ENCODE measurements at places on chromosomes 2 and 18.

GRCh38 chr2:83162421-83162820 is 1296.7 kb downstream of the SUCLG1 start:
- no peak for DNase-seq

- DNase-seq, result no peak
These were observed 67.7 kb downstream of the ABI2 start for GRCh38 chr2:203395858-203396257.

DNA sequence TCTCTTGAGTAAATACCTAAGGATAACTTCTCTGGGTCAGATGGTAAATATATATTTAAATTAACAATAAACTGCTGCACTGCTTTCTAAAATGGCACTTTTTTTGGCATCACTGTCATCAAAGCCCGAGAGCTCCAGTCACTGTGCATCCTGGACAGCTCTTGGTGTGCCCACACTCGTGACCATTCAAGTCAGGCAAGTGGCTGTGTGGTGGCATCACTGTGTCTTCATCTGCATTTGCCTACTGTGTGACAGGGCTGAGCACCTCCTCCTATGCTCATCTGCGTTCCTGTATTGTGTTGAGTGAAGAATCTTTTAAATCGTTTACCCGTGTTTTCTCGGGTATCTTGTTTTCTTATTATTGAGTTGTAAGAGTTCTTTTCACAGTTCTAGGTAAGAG is 568.1 kb upstream of the SALL3 start:
- DNase-seq, result no peak

DNA sequence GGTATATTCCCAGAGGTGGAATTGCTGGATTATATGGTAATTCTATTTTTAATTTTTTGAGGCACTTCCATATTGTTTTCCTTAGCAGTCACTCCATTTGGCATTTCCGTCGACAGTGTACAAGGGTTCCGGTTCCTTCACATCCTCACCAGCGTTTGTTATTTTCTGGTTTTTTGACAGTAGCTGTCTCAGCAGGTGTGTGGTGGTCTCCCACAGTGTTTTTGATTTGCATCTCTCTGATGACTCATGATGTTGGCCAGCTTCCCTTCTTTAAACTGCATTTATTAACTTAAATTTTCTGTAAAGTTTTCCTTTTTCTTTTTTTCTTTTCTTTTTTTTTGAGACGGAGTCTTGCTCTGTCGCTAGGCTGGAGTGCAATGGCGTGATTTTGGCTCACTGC is 19.7 kb downstream of the SH3BP4 start:
- DNase-seq, result no peak

GRCh38 chr2:76274676-76275075 is 564.0 kb upstream of the GCFC2 start:
- no peak for DNase-seq

DNA sequence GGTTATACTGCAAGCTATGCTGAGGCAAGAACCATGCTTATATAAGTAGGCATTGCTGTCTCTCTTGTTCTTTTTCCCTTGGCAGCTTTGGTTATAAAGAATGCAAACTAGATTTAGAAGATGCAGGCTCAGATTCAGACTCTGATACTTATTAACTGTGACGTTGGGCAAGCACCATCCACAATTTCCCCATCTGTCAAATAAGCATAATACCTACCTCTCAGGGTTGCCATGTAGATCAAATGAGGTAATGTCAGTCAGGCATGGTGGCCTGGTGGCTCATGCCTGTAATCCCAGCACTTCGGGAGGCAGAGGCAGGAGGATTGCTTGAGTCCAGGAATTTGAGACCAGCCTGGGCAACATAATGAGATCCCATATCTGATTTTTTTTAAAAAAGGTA is 21.7 kb downstream of the ITGAV start:
- DNase-seq, result no peak

GRCh38 chr2:67015681-67016080 is 381.5 kb upstream of the ETAA1 start:
- DNase-seq, result no peak

DNA sequence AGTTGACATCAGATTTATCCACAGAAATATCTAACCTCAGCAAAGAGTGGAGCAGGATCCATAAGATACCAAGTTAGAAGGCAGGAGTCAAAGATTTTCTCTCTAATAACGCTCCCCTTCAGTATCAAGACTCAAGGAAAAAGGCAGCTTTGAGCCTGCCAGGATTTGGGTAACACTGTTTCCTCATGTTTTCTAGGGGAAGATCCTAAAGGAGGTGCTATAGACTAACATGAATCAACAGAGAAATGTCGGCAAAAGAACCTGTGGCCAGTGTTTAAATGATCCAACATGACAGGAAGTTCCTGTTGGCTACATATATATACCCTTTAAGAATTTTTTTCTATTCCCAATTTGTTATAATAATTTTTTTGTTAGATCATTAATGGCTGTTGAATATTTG is 402.3 kb downstream of the TGIF1 start:
- DNase-seq, result no peak

DNA sequence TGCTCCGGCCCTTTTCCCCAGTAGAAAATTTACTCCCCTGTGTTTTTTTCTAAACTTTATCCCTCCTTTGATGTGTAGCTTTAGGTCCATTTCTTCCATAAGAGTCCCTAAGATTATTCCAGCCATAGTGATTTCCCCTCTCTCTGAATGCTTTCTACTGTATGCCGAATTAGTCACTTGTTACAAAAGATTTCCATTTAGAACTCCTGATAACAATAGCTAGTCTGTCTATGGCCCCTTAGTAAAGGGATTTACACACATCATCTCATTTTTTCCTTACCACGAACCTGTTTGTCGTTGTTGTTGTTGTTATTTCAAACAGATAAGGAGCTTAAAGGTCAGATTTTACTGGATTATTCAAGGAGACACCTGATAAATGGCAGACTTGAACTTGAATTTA is 256.1 kb downstream of the PAX3 start:
- DNase-seq, result no peak

GRCh38 chr18:5456577-5457461 is 87.0 kb downstream of the EPB41L3 start:
- DNase-seq, result no peak

GRCh38 chr2:156947261-156947660 is 310.2 kb upstream of the GALNT5 start:
- DNase-seq, result no peak

Measured in NCI-H226 (cell line).